ENCODE measurements at places on chromosomes 12 and 14. TPM values are rescaled to one million over a fixed set of nuclear protein-coding genes. Genes with fewer than 3 reads are reported as not detected.

DNA sequence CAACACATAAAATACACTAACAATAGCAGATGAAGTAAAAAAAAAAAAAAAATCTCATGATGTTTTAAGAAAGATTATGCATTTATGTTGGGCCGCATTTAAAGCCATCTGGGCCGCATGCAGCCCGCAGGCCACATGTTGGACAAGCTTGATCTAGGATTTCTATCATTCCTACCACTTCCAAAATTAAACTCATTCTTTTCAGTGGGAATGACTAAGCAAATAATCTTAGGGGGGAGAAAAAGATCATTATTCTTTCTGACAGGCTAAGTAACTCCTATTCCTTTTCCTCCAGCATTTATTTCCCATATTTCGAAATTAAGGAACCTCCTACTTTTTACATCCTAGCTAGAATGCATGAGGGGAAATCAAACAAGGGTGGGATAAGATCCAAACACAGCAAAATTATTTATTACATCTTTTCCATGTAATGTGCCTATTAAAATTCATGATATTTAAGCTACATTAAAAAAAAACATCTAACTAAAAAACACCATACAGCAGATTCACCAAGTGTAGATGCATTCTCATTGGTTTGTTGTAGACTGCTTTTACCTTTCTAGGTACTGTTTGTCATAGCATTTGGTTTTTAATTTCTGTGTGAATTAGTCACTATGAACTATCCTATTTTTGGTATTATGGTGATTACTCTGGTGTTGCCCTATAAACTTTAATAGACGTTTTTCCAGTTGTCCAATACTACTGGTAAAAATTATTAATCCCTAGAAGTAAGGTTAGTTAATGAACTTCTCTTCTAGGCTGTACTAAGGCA is 76.1 kb downstream of the RASSF8 start:
- DNase-seq: no peak

Gene RFLNA
- 5.8 TPM for total RNA-seq

DNA sequence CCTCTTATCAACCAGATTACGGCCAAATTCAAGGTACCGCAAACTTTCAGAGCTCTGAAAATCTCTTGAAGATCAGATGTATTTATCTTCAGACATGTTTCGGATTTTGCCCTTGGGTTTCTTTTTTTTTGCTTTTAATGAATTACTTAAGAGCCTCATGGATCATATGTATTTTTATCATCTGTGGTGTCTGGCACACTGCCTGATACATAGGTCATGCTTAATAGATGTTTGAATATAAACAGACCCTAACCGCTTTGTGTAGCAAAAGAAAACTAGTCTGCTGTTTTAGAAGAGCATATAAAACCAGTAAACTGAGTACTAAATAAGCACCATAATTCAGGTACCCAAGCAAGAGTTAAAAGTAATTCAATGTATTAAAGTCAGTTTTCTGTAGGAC is 20.1 kb upstream of the TBK1 start:
- no peak for DNase-seq

Gene KRT72
- 0.21 TPM for total RNA-seq

GRCh38 chr12:52359621-52360061 is 7.6 kb downstream of the KRT85 start:
- DNase-seq: no peak

GRCh38 chr12:41034686-41035085 is 153.4 kb upstream of the PDZRN4 start:
- no peak for DNase-seq

DNA sequence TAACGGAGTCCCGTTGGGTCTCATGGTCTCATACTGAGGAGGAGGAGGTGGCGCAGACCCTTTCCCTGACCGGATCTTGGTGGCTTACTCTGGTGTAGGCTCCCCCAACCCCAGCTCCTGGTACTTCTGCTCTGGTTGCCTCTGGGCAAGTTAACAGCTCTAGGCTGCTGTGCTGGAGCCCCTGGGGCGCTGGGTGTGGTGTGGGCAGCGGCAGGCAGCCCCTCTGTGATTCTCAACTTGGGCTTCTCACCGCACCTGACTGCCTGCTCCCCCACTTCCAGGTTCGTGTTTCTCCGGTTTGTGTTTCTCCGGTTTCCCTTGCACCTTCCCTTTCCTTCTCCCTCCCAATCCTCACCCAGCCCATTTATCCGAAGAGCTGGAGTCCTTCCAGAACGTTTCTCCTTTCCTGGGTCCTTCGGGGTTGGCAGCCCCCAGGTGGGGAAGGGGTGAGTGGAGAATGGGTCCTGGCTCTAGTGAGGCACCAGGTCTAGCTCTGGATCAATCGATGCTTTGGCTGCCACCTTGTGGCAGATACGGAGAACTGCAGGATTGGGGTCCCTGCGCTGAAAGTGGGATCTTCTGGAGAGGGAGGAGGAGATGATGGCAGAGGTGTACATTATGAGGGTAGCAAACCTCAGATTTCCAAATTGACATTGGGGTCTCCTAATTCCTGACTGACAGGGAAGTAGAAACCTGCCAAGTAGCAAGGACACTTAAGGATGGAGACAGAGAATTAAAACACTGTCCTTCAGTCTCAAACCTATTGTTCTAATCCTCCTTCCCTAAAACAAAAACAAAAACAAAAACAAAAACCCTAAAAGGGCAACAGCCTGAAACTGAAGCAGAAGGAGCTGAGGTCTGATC is 8.3 kb downstream of the CISTR start:
- peak; percentile 84 for DNase-seq

GRCh38 chr12:59710004-59710628 is 114.3 kb downstream of the SLC16A7 start:
- no peak for DNase-seq

GRCh38 chr12:111435661-111436201 is 30.0 kb downstream of the SH2B3 start:
- DNase-seq: no peak

- DNase-seq: no peak
Observed at GRCh38 chr14:82786483-82786880, 1252.8 kb upstream of the SEL1L start.

DNA sequence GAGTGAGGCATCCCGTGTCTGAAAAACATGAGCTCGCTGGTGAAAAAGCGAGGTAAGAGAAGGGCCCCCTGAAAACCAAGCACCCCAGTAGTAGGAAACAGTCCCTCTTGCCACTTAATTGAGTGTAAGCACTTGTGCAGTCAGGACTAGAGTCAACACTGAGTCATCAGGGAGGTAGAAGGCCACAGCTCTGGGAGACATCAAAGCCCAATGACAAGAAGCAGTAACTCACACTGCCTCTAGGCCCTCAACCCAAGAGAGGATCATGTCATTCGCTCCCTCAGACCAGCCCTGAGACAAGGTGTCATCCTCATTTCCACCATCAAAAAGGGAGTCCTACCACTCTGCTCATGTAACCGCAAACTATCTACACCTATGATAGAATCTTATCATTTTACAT is 17.8 kb downstream of the POMT2 start:
- no peak for DNase-seq

Gene LRRC74A
- total RNA-seq: not detected

- DNase-seq: peak; percentile 92
Observed at GRCh38 chr14:101004954-101005353, 101.4 kb upstream of the RTL1 start.

- DNase-seq: no peak
Observed at GRCh38 chr12:24854908-24855307, 94.0 kb downstream of the BCAT1 start.

- DNase-seq: peak; percentile 61
Observed at GRCh38 chr14:50763382-50764007, 67.5 kb downstream of the NIN start.

DNA sequence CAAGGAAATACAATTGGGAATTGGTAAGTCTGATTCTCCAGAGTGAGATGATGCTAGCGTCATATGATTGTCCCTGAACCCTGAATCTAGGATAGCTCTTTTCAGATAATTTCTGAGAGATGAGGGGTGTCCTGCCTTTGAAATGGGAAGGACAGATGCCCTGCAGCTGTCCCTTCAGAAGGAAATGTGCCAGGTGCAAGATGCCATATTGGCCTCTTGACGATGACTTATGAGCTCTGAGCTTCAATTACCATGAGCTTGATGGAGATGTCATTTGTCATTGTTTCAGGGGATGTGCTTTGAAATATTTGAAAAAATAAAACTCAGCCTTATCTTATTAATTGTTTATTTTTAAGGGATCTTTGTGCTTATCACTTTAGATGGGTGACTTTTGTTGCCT is 185.1 kb downstream of the DACT1 start:
- DNase-seq: peak; percentile 46

Gene BHLHE41
- total RNA-seq: 8.2 TPM

Gene IFNG
- total RNA-seq: 0.51 TPM

Gene RIPK3
- total RNA-seq: 5.5 TPM

DNA sequence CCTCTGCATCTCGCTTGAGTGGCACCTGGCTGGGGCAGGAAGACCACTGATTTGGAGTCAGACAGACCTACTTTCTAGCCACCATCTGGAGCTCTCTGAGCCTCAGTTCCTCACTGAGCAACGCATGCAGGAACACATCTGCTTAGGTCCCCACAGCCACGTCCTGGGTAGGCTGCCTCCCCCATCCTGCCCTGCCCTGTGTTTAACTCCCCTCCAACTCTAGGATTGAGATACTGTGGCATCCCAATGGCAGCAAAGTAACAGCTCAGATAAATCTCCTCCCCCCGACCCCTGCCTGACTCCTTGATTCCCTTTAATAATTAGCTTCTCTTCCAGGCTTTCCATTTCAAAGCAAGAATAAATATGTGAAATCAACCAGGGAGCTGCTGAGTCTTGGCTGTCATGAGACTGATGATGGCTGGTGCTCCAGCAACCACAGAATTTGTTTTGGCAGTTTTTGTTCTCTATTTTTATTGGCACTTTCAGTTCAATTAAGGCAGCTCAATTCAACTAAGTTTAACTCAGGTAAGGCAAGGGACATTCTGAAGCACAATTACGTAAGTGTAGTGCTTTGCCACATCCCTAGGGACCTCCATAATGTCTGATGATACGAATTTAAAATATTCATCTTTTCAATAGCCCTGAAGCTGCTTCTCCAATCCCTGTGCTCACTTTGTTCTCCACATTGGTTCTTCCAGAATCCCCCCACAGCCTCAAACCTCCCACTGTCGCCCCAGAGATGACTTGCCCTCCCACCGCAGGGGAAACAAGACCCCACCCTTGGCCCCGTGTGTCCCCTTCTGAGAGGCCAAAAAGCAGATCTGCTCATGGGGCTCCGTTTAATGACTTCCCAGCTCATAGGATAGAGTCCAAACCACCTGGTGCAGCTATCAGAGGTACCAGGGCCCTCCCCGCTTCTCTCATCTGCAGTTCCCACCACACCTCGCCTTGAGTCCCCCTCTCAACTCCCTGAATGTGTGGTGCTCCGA is 58.2 kb downstream of the ESR2 start:
- no peak for DNase-seq

- DNase-seq: peak; percentile 81
Observed at GRCh38 chr14:68312884-68313610, 479.8 kb downstream of the ZFP36L1 start.

DNA sequence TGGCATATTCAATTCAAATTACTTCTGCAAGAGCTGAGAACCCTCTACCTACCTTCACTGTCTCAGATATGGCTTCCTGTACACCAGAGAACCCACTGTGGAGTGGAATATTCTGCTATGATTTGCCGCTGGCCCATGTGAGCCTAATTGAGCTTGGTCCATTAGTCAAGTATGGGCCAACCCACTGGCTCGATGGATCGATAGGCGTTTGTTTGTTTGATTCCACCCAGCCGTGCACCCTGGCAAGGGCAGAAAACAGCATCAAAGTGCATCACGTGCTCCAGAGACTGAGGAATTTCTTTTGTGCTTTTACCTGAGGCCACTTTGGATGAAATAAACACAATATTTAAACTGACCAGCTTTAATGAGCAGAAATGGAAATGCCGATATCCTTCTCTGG is 426.3 kb downstream of the AACS start:
- DNase-seq: no peak

DNA sequence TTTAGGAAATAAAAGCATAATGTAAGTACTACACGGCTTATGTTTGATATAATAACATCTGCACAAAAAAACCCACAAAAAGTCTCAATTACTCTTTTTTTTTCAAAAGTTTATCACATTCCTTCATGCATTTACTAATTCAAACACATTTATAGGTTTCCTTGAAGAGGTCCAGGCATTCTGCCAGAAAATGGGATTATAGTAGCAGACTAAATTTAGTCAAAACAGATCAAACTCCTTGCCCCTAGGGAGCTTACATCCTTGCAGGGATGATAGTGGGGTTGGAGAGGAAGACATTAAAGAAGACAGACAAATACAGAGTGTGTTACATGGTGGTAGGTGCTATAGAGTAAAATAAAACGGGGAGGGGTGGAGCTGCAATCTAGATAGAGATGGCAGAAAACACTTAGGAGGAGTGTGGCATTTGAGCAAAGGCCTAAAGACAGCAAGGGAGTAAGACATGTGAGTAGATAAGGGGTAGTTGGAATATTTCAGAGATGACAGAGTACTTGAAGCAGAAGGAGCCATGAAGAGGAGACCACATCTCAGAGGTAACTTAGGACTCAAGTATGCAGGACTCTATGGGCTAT is 266.9 kb downstream of the PPFIA2 start:
- DNase-seq: no peak

Gene SLC10A1
- not detected for total RNA-seq

Gene CCDC196
- not detected for total RNA-seq

GRCh38 chr12:119369907-119370546 is 35.5 kb downstream of the CCDC60 start:
- peak; percentile 9 for DNase-seq

GRCh38 chr14:69612783-69613130 is 1.4 kb downstream of the SUSD6 start:
- DNase-seq: peak; percentile 67

GRCh38 chr12:49959685-49960473 is 1.8 kb upstream of the AQP5 start:
- DNase-seq: peak; percentile 48

Gene OR4N5
- total RNA-seq: not detected

Gene SDR9C7
- 0.51 TPM for total RNA-seq

Gene AQP6
- 0.10 TPM for total RNA-seq

Gene RNF212B
- total RNA-seq: not detected

GRCh38 chr12:100612606-100613005 is 39.1 kb downstream of the GAS2L3 start:
- DNase-seq: no peak

DNA sequence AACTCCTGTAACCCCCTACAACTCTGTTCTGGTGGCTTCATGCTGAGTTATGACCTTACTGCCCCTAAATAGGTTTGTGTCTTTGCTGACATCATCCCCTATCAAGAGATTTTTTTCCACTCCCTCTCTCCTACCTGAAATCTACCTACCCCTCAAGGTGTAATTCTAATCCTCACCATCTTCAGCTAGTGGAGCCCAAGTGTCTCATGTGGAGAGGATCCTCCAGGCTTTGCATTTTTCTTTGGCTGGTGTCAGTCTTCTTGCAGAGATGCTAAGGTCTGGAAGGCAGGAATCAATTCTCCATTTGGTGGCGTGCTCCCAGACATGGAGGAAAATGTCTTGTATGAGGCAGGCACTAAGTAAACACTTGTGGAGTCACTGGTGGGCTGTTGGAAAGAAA is 74.8 kb upstream of the PRMT8 start:
- DNase-seq: no peak

- DNase-seq: no peak
Observed at GRCh38 chr12:129372876-129373275, 519.6 kb downstream of the GLT1D1 start.

Gene TAS2R7
- not detected for total RNA-seq
